ENCODE measurements at places on chromosomes 7 and 10.
A peak's percentile ranks its signal among the peaks of the same experiment; 100 is the strongest.

- H3K4me1 ChIP-seq, result no peaks in the 10 kb centered on the region
- H3K27ac ChIP-seq, result no peak overlapping the region
- no peaks in the 10 kb centered on the region for H3K36me3 ChIP-seq
- no peaks in the 10 kb centered on the region for H3K27me3 ChIP-seq
Observed at GRCh38 chr7:15084368-15084767, 181.8 kb upstream of the DGKB start.

DNA sequence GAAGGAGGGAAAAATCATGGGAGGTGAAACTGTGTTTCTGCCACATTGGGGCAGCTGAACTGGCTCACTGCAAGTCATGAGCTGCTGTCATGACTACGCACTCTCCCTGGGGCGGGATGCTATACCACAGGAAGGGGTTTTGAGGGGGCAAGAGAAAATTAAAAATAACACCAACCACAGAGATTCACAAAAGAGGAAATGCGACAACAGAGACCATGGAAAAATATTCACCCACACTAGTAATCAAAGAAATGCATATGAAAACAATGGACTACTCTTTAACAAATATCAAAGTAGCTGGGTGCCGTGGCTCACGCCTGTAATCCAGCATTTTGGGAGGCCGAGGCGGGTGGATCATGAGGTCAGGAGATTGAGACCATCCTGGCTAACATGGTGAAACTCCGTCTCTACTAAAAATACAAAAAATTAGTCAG, 65.2 kb upstream of the TM9SF3 start:
- peak overlapping the region; percentile 93 for H3K27ac ChIP-seq
- H3K27me3 ChIP-seq, result no peaks in the 10 kb centered on the region
- DNase-seq, result peak; percentile 59
- peak overlapping the region; percentile 70 for H3K4me3 ChIP-seq

DNA sequence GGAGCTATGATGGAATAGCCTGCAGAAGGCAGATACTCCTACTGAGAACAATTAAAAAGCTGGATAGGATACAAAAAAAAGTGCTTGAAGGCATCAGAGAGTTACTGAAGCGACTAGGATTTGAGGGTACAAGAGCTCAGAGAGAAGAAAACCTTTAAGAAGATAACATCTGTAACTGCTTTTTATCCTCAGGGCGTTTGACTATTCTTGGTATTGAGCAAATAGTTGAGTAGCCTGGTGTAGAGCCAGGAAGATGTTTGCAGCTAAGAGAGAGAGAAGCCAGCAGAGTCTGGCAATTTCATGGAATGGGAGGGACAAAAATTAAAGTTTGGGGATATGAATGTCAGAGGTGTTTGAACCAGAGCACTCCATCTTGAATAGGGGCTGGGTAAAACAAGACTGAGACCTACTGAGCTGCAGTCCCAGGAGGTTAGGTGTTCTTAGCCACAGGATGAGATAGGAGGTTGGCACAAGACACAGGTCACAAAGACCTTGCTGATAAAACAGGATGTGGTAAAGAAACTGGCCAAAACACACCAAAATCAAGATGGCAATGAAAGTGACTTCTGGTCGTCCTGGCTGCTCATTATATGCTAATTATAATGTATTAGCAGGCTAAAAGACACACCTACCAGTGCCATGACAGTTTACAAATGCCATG, 428.8 kb downstream of the SH2D4B start:
- H3K4me1 ChIP-seq, result no peaks in the 10 kb centered on the region
- H3K36me3 ChIP-seq, result no peaks in the 10 kb centered on the region
- DNase-seq, result no peak

DNA sequence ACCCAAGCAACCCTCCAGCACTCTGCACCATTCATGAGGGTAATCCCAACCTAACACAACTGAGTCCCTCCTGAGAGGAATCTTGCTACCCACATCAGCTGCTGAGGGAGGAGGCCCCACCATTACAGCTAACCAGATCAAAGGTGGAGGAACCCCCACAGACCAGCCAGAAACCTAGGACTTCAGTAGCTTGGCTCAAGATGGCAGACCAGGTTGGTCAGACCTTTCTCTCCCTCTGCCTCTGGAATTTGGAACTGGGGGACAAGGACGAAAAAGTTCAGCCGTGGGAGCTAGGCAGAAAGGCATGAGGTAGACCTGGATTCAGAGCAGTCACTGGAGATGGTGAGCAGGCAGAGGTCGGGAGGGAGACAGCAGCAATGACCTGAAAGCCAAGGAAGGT, 101.3 kb upstream of the CACUL1 start:
- H3K4me3 ChIP-seq, result no peak overlapping the region
- no peak overlapping the region for H3K27ac ChIP-seq
- H3K36me3 ChIP-seq, result no peaks in the 10 kb centered on the region
- no peak for DNase-seq
- peaks cover 25% of the 10 kb centered on the region for H3K27me3 ChIP-seq

DNA sequence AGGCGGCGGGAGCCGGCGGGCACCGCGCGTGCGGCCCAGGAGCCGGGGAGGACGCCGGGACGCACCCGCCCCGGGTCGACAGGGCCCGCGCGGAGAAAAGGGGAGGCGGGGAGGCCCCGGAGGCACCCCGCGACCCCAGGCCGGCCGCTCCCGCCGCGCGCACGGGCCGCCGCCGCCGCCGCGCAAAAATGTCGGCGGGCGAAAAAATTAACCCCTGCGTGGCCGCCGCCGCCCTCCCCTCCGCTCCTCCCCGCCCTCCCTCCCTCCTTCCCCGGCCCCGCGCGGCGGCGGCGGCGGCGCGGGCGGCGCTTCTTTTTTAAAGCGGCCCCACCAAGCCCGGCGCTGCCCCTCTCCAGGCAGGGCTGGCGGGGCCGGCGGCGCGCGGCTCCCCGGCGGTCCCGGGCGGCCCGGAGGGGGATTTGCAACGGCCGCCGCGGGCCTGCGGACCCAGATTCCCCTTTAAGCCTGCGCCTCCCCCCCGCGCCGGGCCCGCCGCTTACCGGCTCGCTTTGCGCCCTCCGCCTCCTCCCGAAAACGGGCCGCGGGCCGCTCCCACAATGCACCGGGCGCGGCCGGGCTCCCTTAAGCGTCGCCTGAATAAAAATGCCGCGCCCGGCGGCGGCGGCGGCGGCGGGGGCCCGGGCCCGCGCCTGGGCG, 465 bp downstream of the SEPHS1 start:
- peaks cover 5% of the 10 kb centered on the region for H3K27me3 ChIP-seq
- peak; percentile 50 for DNase-seq
- peaks cover 53% of the 10 kb centered on the region for H3K4me1 ChIP-seq
- H3K4me3 ChIP-seq, result peak overlapping the region; percentile 86

DNA sequence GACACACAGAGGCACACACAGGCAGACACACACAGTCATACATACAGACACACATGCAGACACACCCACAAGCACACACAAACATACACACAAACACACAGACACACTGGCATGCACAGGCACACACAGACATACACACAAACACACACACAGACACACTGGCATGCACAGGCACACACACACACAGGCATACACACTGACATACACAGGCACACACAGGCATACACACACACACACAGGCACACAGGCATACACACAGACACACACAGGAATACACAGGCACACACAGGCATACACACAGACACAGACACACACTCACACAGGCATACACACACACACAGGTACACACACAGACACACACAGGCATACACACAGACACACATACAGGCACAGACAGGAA, 340.7 kb upstream of the VSTM2A start:
- no peak for DNase-seq
- no peak overlapping the region for H3K4me3 ChIP-seq
- H3K27me3 ChIP-seq, result no peaks in the 10 kb centered on the region
- H3K27ac ChIP-seq, result no peak overlapping the region
- H3K36me3 ChIP-seq, result no peaks in the 10 kb centered on the region

DNA sequence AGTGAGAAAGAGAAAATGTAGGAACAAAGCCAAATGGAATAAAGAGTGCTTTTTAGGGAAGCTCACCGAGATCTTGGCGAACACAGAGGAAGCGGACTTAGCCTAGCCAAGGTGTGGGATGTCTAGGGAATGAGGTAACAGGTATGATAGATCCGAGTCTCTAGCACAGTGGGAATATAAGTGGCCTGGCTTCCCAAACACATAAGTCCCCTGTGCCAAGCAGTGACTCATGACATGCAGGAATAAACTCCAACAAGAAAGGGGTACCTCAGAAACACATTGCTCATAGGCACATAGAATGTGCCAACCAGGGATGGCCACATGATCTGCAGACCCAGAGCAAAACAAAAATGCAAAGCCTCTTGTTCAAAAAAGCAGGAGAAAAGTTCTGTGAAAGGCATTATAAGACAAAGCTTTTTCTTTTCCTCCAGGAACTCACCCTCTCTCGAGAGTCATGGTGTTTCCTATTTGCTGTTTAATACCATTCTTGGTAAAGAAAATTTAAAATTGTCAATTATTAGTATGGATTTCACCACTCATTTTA, 542.5 kb downstream of the GATA3 start:
- H3K27me3 ChIP-seq, result peaks cover 22% of the 10 kb centered on the region
- H3K36me3 ChIP-seq, result no peaks in the 10 kb centered on the region
- no peaks in the 10 kb centered on the region for H3K4me1 ChIP-seq
- no peak for DNase-seq
- no peak overlapping the region for H3K27ac ChIP-seq

DNA sequence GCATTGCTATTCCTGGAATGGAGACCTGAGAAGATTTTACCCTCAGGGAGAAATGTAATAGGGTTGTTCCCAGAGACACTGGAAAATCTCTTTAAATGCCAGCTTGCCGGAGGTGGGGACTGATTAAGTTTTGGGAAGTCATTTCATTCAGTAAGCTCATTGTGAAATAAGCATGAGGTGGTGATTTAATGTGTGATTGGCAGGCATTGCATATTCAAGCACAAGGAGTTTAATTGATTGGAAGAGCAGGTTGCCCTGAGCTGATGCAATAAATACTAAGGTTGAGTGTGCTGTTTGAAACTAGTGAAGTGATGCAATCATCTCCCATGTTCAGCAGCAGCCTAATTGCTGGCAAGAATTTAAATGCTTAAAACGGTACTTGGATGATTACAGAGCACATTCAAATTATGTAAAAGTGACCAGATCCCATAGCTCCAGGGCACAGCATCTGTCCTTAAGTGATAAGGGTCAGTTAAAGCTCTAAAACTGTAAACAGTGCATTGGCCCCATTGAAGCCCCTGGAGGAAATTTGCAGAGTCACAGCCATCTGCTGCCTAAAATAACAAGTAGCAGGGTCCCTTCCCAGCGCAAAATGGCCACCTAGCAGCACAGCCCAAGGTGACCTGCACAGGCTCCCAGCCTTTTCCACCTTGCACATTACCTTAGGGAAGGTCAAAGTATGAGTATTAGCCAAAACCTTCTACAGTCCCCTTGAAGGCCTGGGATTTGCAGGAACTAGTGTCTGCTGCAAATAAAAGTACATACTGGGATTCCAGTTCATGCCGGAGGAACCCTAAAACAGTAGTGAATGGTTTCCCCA, 92.1 kb downstream of the CCDC71L start:
- no peak for DNase-seq
- H3K4me1 ChIP-seq, result no peaks in the 10 kb centered on the region
- H3K36me3 ChIP-seq, result no peaks in the 10 kb centered on the region
- H3K27me3 ChIP-seq, result peaks cover 38% of the 10 kb centered on the region

DNA sequence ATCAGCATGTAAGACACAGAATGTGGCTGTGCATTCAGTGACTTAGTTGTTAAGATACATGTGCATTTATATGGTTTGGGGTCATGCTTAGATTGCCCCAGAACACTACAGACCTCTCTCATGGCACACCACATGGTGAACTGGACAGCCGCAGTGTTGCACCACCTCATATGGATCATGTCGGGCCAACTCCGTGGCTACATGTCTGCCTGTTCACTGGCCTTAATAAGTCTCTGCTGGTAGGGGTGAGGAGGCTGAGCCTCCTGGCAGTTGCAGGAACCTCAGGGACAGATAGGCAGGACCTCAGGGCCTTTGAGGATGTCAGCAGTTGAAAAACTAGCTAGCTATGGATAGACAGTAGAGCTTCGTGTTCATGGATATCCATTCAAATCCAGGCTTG, 751.0 kb downstream of the GRID1 start:
- peaks cover 11% of the 10 kb centered on the region for H3K27me3 ChIP-seq
- no peak overlapping the region for H3K27ac ChIP-seq
- H3K4me3 ChIP-seq, result no peak overlapping the region
- H3K36me3 ChIP-seq, result peaks cover 5% of the 10 kb centered on the region
- no peak for DNase-seq
- peaks cover 42% of the 10 kb centered on the region for H3K4me1 ChIP-seq

DNA sequence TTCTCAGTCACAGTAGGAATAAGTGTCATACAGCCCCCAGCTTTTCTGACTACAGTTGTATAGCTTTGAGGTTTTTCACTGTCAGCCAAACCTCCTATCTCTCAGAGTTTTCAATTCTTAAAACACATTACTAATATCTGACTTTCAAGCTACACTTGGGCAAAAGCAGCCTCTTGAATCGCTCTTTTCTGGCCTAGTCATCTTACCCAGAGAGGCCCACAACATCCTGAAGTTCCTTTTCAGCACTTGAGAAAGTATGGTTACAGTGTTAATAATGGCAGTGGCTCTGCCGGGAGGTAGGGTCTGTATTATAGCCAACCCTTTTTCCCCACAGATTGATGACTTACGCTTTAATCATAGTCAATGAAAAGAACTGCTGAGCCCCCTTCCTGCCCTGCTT, 181.0 kb downstream of the LRRC4 start:
- DNase-seq, result no peak
- peaks cover 6% of the 10 kb centered on the region for H3K4me1 ChIP-seq
- H3K27ac ChIP-seq, result no peak overlapping the region
- peaks cover 19% of the 10 kb centered on the region for H3K36me3 ChIP-seq

- no peak overlapping the region for H3K4me3 ChIP-seq
- H3K27ac ChIP-seq, result no peak overlapping the region
- no peaks in the 10 kb centered on the region for H3K36me3 ChIP-seq
Observed at GRCh38 chr7:22210967-22211366, 146.0 kb downstream of the RAPGEF5 start.

DNA sequence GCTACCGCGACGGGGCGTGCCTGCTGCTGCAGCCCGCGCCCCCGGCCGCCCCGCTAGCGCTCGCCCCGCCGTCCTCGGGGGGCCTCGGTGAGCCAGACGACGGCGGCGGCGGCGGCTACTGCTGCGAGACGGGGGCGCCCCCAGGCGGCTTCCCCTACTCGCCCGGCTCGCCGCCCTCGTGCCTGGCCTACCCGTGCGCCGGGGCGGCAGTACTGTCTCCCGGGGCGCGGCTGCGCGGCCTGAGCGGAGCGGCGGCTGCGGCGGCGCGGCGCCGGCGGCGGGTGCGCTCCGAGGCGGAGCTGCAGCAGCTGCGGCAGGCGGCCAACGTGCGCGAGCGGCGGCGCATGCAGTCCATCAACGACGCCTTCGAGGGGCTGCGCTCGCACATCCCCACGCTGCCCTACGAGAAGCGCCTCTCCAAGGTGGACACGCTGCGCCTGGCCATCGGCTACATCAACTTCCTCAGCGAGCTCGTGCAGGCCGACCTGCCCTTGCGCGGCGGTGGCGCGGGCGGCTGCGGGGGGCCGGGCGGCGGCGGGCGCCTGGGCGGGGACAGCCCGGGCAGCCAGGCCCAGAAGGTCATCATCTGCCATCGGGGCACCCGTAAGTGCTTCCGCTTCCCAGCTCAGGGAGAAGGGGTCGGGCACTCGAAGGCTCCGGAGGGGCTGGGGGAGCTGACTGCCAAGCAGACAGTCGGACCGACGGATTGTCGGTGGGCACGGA, 761 bp downstream of the PTF1A start:
- H3K4me1 ChIP-seq, result no peaks in the 10 kb centered on the region
- DNase-seq, result no peak
- peaks cover 80% of the 10 kb centered on the region for H3K27me3 ChIP-seq
- H3K27ac ChIP-seq, result no peak overlapping the region
- no peak overlapping the region for H3K4me3 ChIP-seq
